ENCODE measurements at places on chromosomes 12 and 14.

- no peak for DNase-seq
- peak overlapping the region; percentile 50 for H3K4me3 ChIP-seq
- H3K36me3 ChIP-seq, result no peaks in the 10 kb centered on the region
- no peak overlapping the region for H3K27ac ChIP-seq
- H3K4me1 ChIP-seq, result no peaks in the 10 kb centered on the region
- H3K27me3 ChIP-seq, result peaks cover 20% of the 10 kb centered on the region
Observed at GRCh38 chr12:48813465-48814261, 4.6 kb upstream of the CACNB3 start.

DNA sequence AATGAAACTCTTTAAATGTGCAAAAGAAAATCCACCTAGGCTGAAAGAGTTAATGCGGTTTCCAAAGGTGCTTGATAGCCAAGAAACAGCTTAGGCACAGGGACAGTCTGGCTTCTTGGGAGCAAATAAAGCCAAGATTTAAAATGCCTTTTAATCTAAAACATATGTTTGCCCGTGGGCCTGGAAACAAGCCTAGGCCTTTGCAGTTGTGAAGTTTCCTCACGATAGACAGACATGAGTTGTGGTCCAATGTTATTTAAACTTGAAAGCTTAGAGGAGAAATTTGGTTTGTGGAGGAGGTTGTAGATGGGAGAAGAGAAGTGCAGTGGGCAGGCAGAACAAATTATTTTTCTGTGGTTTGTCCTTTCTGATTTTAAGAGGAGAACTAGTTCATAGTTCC, 29.8 kb downstream of the PROX2 start:
- H3K4me3 ChIP-seq, result no peak overlapping the region
- H3K27ac ChIP-seq, result no peak overlapping the region
- no peaks in the 10 kb centered on the region for H3K27me3 ChIP-seq
- H3K4me1 ChIP-seq, result no peaks in the 10 kb centered on the region
- no peaks in the 10 kb centered on the region for H3K36me3 ChIP-seq
- no peak for DNase-seq

GRCh38 chr12:106839333-106839732, 64.9 kb downstream of the RIC8B start:
- H3K4me1 ChIP-seq, result peaks cover 1% of the 10 kb centered on the region
- H3K27ac ChIP-seq, result no peak overlapping the region
- no peak for DNase-seq
- no peaks in the 10 kb centered on the region for H3K36me3 ChIP-seq

DNA sequence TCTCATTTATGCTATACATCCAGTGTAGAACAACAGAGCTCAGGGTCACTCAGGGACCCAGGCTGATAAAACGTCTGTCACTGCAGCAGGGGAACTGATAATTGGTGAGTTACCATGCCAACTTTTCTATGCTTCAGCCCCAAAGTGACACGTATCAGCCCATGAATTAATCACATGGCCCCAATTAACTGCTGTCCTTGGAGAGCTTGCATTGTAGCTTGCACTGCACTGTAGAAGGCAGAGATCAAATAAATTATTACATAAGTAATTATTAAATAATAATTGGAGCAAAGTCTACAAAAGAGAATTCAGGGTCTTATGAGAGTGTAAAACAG, 144.6 kb downstream of the SUDS3 start:
- no peaks in the 10 kb centered on the region for H3K27me3 ChIP-seq
- no peak overlapping the region for H3K27ac ChIP-seq
- H3K36me3 ChIP-seq, result no peaks in the 10 kb centered on the region
- no peaks in the 10 kb centered on the region for H3K4me1 ChIP-seq
- no peak for DNase-seq

- H3K4me3 ChIP-seq, result no peak overlapping the region
- H3K27me3 ChIP-seq, result no peaks in the 10 kb centered on the region
- no peaks in the 10 kb centered on the region for H3K4me1 ChIP-seq
- no peak overlapping the region for H3K27ac ChIP-seq
- no peak for DNase-seq
Observed at GRCh38 chr12:83432176-83432719, 745.5 kb downstream of the TMTC2 start.

- H3K4me3 ChIP-seq, result no peak overlapping the region
- no peaks in the 10 kb centered on the region for H3K4me1 ChIP-seq
- H3K27ac ChIP-seq, result no peak overlapping the region
- no peaks in the 10 kb centered on the region for H3K27me3 ChIP-seq
Observed at GRCh38 chr14:72722201-72722785, 171.6 kb downstream of the DPF3 start.

DNA sequence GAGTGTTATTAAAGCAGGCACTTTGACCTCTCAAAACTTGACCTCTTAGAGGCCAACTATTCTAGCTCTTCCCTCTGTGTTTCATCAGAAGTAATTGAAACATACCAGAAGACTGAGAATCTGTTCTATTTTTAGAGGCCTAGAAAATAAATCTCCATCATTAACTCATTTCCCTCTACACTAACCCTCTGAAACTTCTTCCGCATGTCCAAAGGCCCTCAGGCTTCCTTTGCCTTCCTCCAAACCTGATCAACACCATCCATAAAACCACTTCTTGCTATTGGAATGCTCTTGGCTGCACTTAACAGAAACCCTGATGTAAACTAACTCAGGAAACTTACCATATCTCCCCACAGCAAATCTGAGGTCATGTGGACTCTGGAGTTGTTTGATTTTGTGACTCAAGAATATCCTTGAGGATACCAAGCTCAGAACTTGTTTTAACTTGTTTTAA, 196.4 kb downstream of the RPAP3 start:
- DNase-seq, result no peak
- no peak overlapping the region for H3K27ac ChIP-seq
- no peaks in the 10 kb centered on the region for H3K36me3 ChIP-seq
- H3K27me3 ChIP-seq, result no peaks in the 10 kb centered on the region

- H3K27me3 ChIP-seq, result no peaks in the 10 kb centered on the region
- peaks cover 4% of the 10 kb centered on the region for H3K4me1 ChIP-seq
- H3K4me3 ChIP-seq, result peak overlapping the region; percentile 2
- H3K36me3 ChIP-seq, result no peaks in the 10 kb centered on the region
- no peak for DNase-seq
Observed at GRCh38 chr14:60327447-60328331, 78.7 kb downstream of the PPM1A start.

- no peaks in the 10 kb centered on the region for H3K27me3 ChIP-seq
- no peak overlapping the region for H3K4me3 ChIP-seq
- no peaks in the 10 kb centered on the region for H3K36me3 ChIP-seq
- DNase-seq, result no peak
- H3K4me1 ChIP-seq, result no peaks in the 10 kb centered on the region
- H3K27ac ChIP-seq, result no peak overlapping the region
Observed at GRCh38 chr14:31400031-31400638, 20.2 kb downstream of the HEATR5A start.

GRCh38 chr12:72499244-72499643, 227.1 kb downstream of the TRHDE start:
- H3K27ac ChIP-seq, result no peak overlapping the region
- H3K27me3 ChIP-seq, result no peaks in the 10 kb centered on the region
- H3K4me3 ChIP-seq, result no peak overlapping the region

DNA sequence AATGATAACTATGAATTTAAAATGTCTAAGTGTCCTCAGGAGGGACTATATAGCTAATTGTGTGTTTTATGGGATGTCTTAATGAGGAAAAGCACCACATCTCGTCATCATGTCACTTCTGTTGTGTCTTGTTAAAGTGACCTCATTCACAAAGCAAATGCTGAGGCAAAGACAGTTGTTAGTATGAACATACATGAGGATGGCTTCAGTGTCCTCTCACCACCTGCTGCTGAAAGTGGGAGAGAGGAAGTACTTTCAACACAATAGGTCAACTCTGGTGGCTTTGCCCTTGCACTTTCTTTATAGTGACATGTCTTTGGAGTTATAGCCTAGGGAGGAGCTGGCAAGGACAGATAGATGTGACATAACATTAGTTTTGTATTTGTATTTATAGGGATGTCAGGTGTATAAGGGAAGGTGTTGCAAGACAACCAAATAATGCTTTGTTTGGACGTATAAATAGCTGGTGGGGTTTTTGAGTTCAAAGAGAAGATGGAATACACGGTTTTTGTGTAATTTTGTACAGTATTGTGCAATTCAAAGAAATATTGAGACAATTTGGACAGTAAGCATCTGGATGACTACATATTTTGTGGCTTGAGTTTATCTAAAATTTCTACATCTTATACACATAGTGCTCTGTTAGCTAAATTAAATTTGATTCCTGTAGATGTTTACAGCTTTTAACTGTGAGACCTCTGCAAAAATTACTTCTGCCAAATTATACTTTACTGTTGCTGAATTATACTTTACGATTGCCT, 131.7 kb upstream of the ATP2B1 start:
- H3K36me3 ChIP-seq, result no peaks in the 10 kb centered on the region
- H3K4me3 ChIP-seq, result no peak overlapping the region
- H3K27ac ChIP-seq, result no peak overlapping the region
- no peaks in the 10 kb centered on the region for H3K27me3 ChIP-seq
- DNase-seq, result no peak

DNA sequence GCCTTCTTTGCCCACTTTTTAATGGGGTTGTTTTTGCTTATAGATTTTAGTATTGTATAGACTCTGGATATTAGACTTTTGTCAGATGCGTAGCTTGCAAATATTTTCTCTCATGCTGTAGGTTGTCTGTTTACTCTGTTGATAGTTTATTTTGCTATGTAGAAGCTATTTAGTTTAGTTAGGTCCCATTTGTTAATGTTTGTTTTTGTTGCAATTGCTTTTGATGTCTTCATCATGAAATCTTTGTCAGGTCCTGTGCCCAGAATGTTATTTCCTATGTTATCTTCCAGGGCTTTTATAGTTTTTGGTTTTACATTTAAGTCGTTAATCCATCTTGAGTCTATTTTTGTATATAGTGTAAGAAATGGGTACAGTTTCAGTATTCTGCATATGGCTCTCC, 30.0 kb upstream of the LYZ start:
- H3K4me1 ChIP-seq, result no peaks in the 10 kb centered on the region
- no peak for DNase-seq
- no peaks in the 10 kb centered on the region for H3K36me3 ChIP-seq
- no peaks in the 10 kb centered on the region for H3K27me3 ChIP-seq
- H3K4me3 ChIP-seq, result no peak overlapping the region

GRCh38 chr14:87754520-87755223, 238.3 kb downstream of the GALC start:
- no peaks in the 10 kb centered on the region for H3K36me3 ChIP-seq
- no peaks in the 10 kb centered on the region for H3K27me3 ChIP-seq
- DNase-seq, result no peak
- no peaks in the 10 kb centered on the region for H3K4me1 ChIP-seq
- H3K27ac ChIP-seq, result no peak overlapping the region

GRCh38 chr12:64093689-64094088, 128.4 kb downstream of the KICS2 start:
- H3K27ac ChIP-seq, result no peak overlapping the region
- H3K4me1 ChIP-seq, result no peaks in the 10 kb centered on the region
- DNase-seq, result no peak
- H3K27me3 ChIP-seq, result no peaks in the 10 kb centered on the region

DNA sequence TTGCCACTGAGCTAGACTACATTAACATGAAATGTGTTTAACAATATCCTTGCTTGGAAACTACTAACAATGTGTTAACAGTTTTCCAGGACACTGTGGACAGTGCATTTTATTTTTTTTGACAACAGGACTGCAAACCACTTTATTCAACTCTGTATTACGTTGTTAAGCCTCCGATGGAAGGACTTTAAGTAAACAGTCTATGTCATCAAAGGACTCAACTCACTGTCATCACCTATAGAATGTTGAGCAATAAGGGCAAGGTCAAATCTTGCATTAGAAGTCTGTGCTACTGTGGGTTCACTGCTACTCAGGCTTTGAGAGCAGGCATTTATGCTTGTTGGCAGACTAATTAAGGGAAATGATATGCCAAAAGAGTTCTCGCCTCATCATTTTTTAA, 483.7 kb downstream of the FLRT2 start:
- no peak overlapping the region for H3K27ac ChIP-seq
- no peak overlapping the region for H3K4me3 ChIP-seq
- no peaks in the 10 kb centered on the region for H3K4me1 ChIP-seq
- no peaks in the 10 kb centered on the region for H3K27me3 ChIP-seq
- DNase-seq, result no peak

- no peaks in the 10 kb centered on the region for H3K27me3 ChIP-seq
- no peak overlapping the region for H3K4me3 ChIP-seq
- H3K4me1 ChIP-seq, result no peaks in the 10 kb centered on the region
- no peaks in the 10 kb centered on the region for H3K36me3 ChIP-seq
Observed at GRCh38 chr14:92480856-92481255, 32.7 kb upstream of the RIN3 start.

DNA sequence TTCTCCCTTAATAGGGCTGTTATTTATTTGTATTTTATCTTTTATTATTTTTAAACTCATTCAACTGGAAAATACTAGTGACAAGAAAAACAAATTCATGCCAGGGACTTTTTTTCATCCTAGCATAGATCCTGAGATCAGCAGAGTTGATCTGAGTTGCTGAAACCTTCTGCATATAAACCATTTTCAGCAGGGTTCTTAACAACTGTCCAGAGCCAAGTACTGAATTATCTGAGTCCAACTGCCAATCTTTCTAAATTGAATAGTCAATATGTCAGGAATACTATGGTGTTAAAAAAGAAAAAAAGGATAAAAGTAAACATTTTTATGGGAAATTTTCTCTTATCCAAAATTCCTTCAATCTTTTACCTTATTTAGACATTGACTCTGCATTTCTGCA, 28.6 kb downstream of the CDC42BPB start:
- no peak overlapping the region for H3K27ac ChIP-seq
- no peak overlapping the region for H3K4me3 ChIP-seq
- DNase-seq, result no peak
- H3K36me3 ChIP-seq, result no peaks in the 10 kb centered on the region
- no peaks in the 10 kb centered on the region for H3K27me3 ChIP-seq
- no peaks in the 10 kb centered on the region for H3K4me1 ChIP-seq

DNA sequence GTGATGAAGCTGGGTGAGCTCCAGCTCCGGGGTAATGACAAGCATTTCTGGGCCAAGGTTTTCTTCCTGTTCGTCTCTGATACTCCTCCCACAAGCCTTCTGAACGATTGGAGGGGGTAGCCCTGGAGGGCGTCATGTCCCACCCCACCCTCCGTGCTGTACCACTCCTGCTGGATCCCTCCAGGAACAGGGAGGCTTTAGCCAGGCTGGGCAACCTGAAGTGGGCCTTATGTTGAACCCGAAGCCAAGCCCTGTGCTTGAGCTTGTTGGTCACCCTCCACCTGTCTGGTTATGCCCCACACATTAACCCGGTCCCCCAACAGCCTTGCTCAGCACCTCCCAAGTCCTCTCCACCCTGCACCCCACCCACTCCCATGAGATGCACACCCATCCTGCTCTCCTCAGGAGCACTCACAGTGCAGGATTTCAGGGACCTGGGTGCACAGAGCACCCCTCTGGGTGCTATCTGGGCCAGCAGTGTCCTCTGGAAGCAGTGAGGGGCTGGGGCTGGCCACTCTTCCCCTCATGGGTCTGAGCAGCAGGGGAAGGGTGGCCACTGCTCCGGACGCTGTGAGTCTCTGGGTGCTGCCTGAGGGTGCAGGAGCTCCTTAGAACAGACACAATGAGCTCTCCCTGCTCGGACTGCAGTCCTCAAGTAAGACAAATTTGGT, 6.8 kb upstream of the KRT83 start:
- no peak for DNase-seq
- H3K27me3 ChIP-seq, result no peaks in the 10 kb centered on the region
- no peaks in the 10 kb centered on the region for H3K4me1 ChIP-seq
- no peaks in the 10 kb centered on the region for H3K36me3 ChIP-seq
- H3K27ac ChIP-seq, result no peak overlapping the region

- H3K27ac ChIP-seq, result no peak overlapping the region
- no peaks in the 10 kb centered on the region for H3K36me3 ChIP-seq
- no peaks in the 10 kb centered on the region for H3K27me3 ChIP-seq
- H3K4me1 ChIP-seq, result no peaks in the 10 kb centered on the region
Observed at GRCh38 chr14:21915826-21916225, 242.2 kb upstream of the OR4E1 start.

Data from iPS DF 6.9 (cell line).